ENCODE measurements at places on chromosomes 12 and 14.

GRCh38 chr14:101937926-101938767, 26.2 kb upstream of the DYNC1H1 start:
- DNase-seq = no peak

GRCh38 chr14:28483506-28483905, 283.1 kb upstream of the FOXG1 start:
- no peak for DNase-seq

- DNase-seq = no peak
Observed at GRCh38 chr12:51593021-51593420, 2.0 kb downstream of the SCN8A start.

- DNase-seq = no peak
Observed at GRCh38 chr14:101563654-101564443, 2.6 kb downstream of the DIO3 start.

DNA sequence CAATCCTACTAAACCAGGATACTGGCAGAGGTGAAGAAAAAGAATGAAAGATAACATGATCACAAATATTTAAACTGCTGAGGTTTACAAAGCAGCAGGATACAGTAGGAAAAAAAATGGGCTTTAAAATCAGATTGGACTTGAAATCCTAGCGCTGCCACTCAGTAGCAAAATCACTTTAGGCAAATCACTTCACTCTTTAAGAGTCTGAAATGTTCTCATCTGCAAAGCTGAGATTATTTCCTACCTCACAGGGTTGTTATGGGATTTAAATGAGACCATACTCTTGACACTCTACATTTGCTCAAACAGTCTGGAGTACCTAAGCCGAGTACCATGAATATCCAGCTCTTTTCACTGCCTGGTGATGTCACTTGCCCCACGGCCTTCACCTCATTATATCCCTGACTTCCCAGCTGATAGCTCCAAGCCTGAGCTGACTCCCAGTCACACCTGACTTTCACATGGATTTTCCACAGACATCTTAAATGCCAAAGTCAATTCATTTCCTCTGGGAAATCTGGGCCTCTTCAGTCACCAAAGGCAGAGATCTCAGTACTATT, 60.2 kb downstream of the UBR7 start:
- no peak for DNase-seq

- DNase-seq = no peak
Observed at GRCh38 chr12:56718149-56718548, 7.0 kb downstream of the NACA start.

DNA sequence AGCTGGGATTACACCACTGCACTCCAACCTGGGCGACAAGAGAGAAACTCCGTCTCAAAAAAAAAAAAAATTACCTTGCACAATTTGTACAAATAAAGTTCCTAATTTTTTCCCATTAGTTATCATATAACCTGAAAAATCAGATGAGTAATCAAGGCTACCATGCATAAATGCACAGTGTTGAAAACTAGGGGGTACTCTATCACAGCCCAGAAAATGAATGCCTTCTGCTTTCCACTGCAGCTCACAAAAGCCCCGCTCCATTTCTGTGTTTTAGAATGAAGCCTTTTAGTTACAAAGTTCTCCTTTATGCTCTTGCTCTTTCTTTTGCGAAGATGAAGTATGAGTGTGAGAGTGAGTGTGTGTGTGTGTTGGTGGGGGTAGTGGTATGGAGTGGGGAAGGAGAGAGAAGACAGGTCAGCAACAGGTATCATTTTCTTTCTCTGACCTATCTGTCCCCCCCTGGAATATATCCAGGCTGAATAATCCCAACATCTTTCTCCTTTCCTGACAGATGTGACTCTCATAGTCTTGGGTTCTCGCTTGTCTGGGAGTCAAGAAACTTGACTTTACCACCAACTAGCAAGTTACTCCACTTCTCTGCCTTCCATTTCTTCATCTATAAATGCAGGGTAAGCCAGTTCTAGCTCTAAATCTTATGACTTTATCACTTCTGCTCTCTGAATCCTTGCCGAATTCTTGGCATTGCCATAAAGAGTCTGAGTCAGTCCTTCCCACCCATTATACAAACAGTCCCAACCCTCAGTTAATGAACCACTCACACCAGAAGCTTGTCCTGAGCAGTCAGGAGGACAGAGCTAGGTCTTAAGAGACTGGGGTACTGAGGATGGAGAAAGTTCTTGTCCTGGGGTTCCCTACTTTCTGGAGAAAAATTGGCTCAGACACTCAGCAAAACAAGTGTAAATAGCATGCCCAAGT, 16.1 kb downstream of the BIN2 start:
- no peak for DNase-seq

DNA sequence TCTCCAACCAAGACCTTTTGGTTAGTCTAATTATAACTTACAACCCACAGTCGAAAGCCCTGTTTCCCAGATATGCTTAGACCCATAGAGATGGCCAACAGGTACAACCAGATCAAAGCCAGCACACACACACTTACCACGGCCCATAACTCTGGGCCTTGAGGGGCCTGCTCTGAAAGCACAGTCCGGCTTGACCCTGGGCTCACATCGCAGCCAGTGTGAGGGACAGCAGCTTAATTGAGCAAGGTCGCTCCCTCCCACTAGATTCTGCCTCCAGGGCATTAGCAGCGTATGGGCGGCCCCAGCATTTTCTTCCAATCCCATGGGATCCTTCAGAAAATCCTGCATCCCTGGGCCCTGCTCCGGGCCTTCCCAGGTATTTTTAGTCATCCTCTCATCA, 157.4 kb upstream of the FKBP4 start:
- no peak for DNase-seq

- DNase-seq = no peak
Observed at GRCh38 chr12:56315249-56315621, 553 bp downstream of the CNPY2 start.

DNA sequence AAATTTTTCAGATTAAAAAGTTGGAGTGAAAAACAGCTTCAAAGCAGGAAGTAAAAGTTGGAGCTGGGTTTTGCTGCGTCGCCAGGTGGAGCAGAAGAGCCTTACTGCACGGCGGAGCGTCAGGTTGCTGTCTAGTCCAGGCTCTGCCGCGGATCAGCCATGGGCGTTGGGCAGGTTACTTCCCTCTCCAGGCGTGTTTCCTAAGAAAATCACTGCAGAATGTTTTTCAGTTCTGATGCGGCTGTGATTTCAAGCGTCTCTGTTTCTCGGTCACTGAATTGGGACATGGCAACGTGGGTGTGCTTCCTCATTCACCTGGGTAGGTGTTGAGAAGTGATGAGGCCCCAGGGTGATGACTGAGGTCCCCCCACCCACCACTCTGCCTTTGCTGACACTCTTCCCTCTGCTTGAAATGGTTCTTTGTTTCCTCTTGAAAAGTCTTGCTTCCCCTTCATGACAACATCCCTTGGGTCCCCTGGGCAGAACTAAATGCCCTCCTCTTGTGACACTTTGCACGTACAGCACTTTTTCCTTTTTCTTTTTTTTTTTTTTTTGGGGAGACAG, 7.6 kb downstream of the EVL start:
- DNase-seq = no peak

- no peak for DNase-seq
Observed at GRCh38 chr12:49784756-49785409, 43.3 kb downstream of the NCKAP5L start.

DNA sequence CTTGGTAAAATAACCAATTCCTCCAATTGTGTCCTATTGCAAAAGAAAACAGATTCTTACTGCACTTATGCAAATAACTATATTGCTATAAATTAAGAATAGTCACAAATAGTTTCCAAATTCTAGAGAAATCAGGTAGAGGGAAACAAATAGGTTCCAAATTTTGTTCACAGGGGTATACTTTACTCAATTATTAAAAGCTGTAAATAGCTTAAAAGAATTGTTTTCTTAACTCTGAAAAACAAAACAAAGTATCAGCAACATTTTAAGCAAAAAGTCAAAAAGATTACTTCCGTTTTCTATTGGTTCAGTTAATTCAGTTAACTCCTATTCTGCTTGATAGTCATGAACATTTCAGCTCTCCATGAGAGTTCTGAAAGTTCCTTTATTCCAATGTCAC, 85.6 kb upstream of the PPP4R3A start:
- DNase-seq = no peak

- DNase-seq = no peak
Observed at GRCh38 chr14:68922201-68922621, 56.9 kb downstream of the ACTN1 start.

DNA sequence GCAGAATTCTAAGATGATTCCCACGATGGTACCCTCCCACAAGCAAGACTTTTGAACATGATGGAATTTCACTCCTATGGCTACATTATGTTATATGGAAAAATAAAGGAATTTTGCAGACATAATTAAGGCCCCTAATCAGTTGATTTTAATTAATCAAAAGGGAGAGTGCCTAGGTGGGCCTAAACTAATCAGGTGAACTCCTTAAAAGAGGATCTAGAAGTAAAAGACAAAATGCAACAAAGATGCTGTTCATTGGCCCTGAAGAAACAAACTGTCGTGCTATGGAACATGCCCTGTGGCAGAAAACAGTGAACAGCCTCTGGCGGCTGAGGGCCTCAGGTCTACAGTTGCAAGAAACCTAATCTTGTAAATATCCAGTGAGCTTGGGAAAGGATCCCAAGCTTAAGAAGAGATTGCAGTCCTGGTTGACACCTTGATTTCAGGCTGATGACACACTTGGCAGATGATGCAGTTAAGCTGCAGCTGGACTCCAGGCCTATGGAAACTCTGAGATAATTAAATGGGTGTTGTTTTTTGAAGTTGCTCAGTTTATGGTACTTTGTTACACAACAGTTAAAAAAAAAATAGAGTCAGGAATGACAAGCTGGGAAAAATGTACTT, 13.8 kb downstream of the TMCC3 start:
- DNase-seq = no peak

- no peak for DNase-seq
Observed at GRCh38 chr12:5470703-5471102, 38.8 kb downstream of the NTF3 start.

- peak; percentile 63 for DNase-seq
Observed at GRCh38 chr12:111298582-111299436, 70.1 kb downstream of the PHETA1 start.

GRCh38 chr14:99402285-99402648, 78.4 kb downstream of the SETD3 start:
- no peak for DNase-seq

DNA sequence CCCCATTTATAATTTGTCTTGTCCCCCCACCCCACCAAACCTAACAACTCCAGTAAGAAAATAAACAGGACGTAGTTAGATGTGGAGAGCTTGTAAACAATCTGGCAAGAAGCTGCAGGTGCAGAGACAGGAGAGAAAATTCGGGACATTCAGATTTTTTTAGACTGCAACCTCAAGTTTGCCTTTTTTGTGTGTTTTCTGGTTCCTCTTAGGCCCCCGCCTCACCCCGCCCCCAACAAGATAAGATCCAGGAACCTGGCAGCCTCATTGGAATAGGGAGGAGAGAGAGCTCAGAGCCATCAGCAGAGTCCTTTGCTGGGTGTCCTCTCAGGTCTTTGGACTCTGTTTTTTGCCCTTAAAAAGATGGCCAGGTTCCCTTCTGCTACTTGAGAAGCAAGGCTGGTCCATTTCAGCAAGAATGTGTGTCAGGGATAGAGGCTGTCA, 2.9 kb downstream of the HOXC10 start:
- DNase-seq = no peak
